OCI-M1 (cell line): ENCODE measurements at places on chromosomes 12 and 14.

DNA sequence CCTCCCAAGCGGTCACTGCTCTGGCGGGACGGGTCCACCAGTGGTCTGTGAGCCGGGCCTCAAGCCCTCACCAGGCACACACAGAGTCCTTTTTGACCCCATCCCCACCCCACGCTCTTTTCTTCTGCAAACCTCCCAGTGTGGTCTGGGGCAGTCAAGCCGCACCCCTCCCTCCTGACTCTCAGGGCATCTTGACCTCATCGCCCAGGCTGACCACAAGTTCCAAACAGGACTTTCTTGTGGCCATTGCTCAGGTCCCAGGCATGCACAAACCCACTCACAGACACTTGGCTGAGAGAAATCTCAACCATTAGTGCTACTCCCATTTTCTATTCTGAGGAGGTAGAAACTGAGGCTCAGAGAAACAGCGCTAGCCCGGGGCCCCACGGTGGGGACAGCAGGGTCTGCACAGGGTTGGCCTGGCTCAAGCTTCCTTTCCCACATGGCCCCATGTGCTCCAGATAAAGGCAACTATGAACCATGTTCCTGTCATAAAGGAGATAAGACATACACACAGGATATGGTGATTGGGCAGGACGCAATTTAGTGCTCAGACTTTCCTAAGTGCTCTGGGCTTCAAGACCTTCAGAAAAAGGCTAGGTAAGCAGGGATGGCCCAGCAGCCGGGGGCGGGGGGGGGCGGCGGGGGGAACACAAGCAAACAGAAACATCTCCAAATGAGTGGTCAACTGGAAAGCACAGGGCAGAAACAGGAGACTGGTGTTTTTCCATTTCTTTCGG lies 69.6 kb downstream of the ITPK1 start:
- peak; percentile 71 for DNase-seq

- DNase-seq = no peak
Observed at GRCh38 chr14:41950428-41951151, 343.9 kb downstream of the LRFN5 start.

DNA sequence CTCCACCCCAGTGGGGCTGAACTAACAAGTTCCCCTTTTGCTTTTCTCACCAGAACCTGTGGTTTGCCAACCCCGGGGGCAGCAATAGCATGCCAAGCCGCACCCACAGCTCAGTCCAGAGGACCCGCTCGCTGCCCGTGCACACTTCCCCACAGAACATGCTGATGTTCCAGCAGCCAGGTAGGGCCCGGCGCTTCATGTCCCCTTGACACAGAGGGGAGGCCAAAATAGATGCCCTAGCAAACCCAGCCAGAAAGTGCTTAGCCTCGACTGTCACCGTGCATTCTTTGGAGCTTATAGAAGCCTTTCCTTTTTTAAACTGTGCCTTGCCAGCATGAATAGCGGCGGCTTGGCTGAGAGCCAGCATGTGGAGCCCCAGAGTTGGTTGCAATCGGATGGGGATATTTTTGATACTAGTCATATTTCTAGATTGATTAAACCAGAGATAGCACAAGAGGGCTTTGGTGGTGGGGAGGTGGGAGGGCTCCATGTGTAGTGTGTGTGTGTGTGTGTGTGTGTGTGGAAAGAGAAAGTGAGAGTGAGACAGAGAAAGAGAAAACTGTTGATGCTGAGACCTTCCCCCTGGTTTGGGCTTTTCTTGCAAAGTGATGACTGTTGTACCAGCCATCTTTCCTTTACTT lies 126.1 kb downstream of the GCH1 start:
- peak; percentile 46 for DNase-seq

DNA sequence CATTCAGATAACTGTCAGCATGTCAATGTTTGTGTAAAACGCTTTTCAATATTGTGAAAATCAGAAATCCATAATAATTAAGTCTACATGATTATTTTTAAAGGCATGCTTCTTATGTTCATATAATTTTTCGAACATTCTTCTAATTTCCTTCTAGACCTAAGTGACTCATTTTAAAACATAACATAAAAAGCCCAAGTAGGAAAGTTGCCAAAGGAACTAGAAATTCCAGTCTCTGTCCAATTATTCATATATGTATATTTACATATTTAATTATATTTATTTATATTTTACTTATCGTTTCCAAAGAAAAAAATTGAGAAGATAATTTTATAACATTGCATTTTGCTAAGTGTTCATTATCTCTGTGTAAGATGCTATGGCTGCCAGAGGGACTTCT lies 110.4 kb downstream of the TMTC1 start:
- DNase-seq = no peak

DNA sequence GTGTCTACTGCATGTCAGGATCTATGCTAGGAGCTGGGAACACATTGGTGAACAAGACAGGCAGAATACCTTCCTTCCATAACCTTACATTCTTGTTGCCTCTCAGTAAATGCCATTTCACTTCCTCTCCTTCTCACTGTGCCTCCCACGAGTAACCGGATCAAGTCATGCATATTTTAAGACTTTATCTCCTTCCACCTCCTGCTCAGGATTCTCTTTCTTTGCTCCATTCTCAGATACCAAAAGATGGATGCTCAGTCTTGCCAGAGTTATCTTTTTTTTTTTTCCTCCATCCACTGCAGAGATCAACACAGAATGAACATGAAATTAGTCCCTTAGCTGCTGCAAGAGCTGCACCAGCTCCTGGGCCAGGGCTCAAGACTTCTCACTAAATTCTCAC lies 20.0 kb upstream of the APPL2 start:
- peak; percentile 40 for DNase-seq

DNA sequence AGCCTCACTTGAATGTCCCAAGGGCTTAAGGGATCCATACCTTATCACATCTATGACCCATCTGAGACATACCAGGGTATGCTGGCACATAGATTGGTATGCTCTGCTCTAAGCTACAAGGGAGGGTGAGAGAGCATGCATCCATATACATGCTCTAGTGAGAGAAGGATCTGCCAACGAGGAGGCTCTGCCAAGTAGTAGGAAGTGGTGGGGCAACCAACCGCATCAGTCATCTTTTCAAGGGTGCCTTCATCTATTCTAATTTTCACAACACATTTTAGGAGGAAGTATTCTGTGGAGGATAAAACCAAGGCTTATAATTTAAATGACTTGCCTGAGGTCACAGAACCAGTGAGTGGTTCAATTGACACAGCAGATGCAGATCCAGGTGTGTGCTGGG lies 6.6 kb upstream of the PPM1A start:
- DNase-seq = no peak

DNA sequence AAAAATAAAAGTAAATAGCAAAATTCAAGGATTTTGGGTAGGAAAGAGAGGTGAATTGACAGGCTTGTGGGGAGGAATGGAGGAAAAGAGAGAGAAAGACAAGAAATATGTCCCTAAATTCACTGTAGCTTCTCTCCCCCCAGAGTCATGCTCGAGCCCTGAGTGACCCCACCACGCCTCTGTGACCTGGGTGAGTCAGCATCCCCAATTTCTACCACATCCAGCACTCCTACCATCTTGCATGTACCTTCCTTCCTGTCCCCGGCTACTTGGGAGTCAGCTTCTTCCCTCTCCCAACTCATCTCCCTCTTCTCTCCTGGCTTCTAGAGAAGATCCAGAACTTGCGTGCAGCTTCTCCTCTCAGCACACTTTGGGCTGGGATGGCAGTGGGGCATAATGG lies 9.8 kb downstream of the ZNF219 start:
- DNase-seq = no peak

- DNase-seq = no peak
Observed at GRCh38 chr12:64103825-64104740, 118.0 kb downstream of the KICS2 start.

DNA sequence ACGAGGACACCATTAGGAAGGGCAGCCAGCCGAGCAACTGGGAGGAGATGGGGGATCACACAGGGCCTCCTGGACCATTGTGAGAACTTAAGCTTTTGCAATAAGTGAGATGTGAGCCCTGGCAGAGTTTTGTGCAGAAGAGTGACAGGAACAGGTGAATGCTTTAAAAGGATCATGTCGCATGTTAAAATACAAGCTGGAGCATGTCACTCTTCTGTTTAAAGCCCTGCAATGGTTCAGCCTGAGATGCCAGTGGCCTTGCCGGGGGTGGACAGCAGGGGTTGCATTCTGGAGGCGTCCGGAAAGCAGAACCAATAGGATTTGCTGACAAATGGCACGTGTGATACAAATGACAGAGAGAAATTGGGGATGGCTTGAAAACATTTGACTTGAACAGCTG lies 137.5 kb upstream of the RFLNA start:
- no peak for DNase-seq

DNA sequence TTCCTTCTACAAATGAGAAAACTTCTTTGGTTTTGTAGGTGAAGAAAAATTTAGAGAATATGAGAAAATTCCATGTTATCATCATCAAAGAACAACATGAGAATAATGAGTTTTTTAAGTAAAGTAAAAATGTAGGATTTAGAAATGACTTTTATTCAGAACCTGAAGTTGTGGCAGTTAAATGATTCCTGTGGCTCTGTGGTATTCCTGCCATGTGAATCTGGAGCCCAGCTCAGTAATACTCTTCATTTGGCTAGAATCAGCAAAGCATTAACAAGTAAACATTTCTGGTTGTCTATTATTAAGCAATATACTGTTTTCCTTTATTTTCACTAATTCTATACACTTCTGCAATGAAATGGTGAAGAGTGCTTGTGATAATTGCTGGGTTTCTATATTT lies 95.6 kb upstream of the E2F7 start:
- no peak for DNase-seq
